ENCODE measurements at places on chromosomes 2 and 18.
A peak's percentile ranks its signal among the peaks of the same experiment; 100 is the strongest.

DNA sequence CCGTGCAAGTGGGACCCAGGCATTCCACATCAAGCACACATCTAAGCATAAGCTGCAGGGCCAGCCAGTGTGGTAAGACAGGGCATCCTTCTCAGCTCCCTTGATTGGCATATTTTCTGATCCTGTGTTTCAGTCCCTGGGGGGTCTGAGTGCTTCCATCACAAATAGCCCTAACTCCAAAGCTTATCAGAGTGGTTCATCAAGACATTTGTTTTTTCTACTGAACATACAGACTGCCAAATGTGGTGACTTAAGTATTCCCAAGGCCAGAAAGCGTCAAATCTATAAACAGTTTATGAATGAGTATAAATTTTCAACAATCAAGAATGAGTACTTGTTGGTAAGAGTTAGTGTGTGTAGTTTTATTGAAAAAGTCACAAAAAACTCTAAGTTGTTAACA lies 18.8 kb downstream of the SPRED2 start:
- DNase-seq, result no peak

DNA sequence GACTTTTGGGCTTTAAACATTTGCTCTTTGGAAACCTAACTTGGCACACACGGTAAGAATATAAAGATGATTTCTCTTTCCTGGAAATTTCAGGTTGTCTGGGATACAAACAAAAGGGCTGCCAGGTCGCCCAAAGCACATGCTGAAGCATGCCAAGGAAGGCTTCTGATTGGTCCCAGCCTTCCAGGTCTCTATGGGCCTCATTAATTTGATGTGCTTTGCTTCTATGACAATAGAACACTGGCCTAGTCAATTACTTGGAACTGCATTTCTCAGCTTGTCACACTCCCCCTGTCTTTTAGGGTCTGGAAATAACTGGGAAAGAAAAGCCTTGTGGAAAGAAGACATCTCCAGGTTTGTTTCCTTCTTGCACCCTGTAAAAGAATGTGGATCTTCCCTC lies 228.9 kb downstream of the ADCYAP1 start:
- no peak for DNase-seq

GRCh38 chr2:229169751-229170150 lies 101.3 kb downstream of the PID1 start:
- DNase-seq, result no peak

GRCh38 chr2:147204102-147204501 lies 640.7 kb upstream of the ACVR2A start:
- DNase-seq, result no peak

GRCh38 chr2:54330926-54331835 lies 75.2 kb upstream of the TSPYL6 start:
- no peak for DNase-seq

- peak; percentile 86 for DNase-seq
Observed at GRCh38 chr2:178484245-178485041, 4.2 kb downstream of the PLEKHA3 start.

DNA sequence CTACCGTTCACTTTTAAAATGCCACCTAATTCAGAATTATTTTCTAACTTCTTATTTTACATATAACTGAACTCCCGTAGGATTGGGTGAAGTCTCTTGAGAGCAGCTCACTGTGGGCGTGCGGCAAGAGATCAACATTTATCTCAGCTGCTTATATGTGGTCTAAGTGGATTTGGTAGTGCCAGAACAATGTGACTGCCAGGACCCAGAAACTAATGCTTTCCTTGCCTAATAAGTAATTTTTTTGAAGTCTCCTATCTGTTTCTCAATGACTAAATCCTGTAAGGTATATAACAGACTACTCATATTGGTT lies 11.2 kb upstream of the NFE2L2 start:
- no peak for DNase-seq

DNA sequence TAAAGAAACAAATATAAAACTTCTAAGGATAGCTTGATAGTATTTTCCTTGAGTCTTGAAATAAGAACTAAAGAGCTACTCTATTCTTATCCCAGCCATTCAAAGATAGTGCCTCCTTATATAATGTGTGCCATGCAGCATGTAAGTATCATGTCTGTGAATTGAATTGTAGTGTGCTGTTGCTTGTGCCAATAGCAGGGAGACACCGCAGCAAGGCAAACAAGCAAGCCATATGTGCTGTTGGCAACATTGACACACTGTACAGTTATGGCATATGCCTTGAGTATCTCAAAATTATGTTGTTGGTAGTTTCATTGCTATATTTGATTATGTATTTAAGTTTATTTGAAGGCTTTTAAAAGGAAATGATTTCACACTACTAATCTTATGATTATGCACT lies 58.2 kb downstream of the ERBB4 start:
- DNase-seq, result no peak

GRCh38 chr2:80002112-80002511 lies 302.4 kb downstream of the LRRTM1 start:
- DNase-seq, result no peak

- no peak for DNase-seq
Observed at GRCh38 chr2:235698028-235698427, 204.2 kb downstream of the AGAP1 start.

DNA sequence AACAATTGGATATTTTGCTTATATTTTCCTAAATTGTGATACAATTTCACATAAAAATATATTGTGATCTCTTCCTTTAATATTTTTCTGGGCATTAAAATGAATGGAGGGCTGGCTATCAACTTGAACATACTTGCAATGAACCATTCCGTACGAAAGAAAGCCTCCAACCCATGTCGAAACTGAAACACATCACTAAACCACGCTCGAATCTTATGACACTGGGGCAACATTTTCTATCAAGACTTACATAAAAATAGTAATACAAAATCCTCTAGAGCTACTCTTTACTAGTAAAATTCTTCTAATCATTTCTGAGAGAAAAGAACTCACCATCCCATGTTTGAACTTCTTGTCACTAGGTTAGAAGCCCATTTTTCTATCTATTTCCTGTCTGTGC lies 132.8 kb upstream of the DOK6 start:
- DNase-seq, result no peak

- no peak for DNase-seq
Observed at GRCh38 chr2:227853204-227853629, 18.2 kb upstream of the DAW1 start.

- DNase-seq, result no peak
Observed at GRCh38 chr2:223815186-223815883, 22.0 kb downstream of the AP1S3 start.

DNA sequence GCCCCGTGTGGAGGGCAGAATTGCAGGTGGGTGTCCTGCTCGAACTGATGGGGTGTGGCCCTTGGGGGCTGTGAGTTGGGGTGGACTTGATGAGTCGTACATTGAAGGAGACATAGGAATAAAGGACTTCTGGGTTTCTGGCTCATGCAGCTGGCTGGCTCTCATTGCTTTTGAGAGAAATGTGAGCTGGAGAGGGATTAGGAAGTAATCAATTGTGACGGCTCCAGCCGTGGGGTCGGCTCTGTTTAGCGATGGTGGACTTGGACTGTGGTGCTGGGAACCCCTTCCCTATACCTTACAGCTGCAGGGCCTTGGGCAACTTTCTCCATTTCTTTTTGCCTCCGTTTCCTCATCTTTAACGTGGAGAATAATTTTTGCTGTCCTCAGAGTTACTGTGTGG lies 9.2 kb downstream of the IMPA2 start:
- no peak for DNase-seq

GRCh38 chr2:227509824-227510619 lies 38.1 kb downstream of the AGFG1 start:
- DNase-seq, result no peak

Data from NCI-H510A (cell line).